Activated T-cell treated with anti-CD3 and anti-CD28 coated beads for 48 hours (primary cell): ENCODE measurements at places on chromosomes 2 and 18.

GRCh38 chr2:37892436-37893114 lies 32.5 kb upstream of the RMDN2 start:
- no peak for DNase-seq

DNA sequence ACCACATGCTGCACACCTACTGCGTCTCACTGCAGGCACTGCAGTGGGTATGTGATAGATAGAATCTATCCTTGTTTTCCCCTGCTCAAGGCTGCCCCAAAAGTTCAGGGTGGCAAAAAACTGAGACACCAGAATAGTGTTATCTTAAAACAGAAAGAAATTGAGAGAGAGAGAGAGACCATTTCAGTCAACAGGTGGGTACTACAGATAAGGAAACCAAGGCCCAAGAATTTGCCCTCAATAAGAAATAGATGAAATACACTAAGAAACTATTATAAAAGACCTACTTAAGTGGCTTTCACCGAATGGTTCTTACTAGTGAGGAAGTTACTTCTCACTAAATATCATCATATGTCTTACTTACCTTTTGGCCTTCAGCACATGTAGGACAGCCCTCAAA lies 27.9 kb downstream of the EPG5 start:
- no peak for DNase-seq

GRCh38 chr2:219483451-219484342 lies 15.0 kb upstream of the GMPPA start:
- no peak for DNase-seq

- DNase-seq: no peak
Observed at GRCh38 chr2:3238951-3239841, 138.4 kb downstream of the EIPR1 start.

DNA sequence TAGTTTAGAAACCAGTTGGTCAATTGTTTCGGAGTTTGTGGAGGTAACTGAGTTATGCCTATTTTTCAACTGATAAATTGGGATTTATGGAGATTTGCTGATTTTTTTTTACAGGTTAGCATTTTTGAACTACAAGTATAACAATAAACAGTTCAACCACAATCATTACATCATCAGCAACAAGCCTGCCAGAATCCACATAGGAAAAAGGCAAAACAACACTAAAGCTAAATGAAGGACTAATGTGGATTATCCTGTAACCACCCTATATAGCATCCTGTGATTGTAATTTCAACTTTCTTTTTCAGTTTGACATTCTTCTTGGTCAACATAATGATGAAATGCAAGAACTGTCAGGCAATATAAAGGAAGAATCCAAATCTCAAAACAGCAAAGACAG lies 76.5 kb downstream of the CCDC102B start:
- no peak for DNase-seq

DNA sequence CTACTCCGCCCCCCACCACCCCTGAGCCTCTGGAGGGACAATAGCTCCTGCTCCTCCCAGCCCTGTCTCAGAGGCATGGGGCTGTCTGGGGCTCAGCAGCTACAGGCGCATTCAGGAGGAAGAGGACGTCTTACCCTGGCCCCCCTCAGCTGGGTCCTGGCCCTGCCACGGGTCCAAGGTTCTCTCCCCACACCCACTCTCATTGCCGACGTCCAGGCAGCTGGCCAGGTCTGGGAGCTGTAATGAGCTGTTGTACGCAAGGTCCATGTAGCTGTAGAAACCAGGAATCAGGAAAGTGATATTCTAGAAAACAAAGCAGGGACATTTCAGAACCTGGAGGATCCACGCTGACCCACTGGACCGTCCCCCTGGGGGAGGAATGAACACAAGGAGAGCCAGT lies 13.5 kb downstream of the PASK start:
- no peak for DNase-seq

DNA sequence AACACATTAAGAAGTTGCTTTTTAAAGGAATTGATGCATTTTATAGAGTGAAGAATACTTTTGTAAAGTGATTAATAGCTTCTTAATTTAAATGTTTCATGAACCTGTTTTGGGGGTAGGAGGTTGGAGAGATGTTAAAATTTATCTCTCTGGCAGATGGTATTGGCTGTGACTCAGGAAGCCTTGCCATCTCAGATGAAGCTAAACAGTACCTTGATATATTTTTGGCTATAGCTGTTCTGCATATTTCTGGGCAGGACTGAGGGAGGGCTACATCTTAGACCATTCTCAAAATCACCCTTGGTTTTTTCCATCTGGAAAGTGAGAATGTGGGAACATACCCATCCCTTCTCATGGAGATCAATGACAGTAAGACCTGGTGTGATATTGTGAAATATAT lies 13.4 kb downstream of the CAPN14 start:
- no peak for DNase-seq

GRCh38 chr2:16548036-16548435 lies 117.6 kb downstream of the CYRIA start:
- no peak for DNase-seq
